Bone marrow (tissue), 2 donors: ENCODE measurements at places on chromosomes 4 and X.

- DNase-seq: no peak
These were observed 12.5 kb upstream of the IRAK1 start for GRCh38 chrX:154032160-154032559.

- no peak for DNase-seq
These were observed 467 bp downstream of the HSD17B11 start for GRCh38 chr4:87390551-87390890.

DNA sequence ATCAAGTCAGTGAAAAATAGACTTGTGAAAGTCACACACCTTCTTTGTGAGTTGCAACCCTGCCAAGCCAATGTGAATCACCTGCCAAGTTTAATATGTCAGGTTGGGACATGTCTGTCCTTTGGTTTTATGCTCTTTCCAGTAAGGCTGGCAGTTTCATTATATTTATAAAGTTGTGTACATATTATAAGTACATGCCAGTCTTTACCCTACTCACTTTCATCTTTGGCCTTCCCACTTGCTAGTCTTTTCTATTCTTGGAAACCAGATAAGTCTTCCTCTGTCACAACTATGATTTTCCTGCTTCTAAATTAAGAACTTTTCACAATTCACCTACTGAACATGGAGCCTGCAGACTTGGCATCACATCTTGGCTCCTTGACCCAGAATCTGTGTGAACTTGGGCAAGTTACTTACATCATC lies 680.7 kb upstream of the BOD1L1 start:
- DNase-seq: no peak

GRCh38 chr4:107712236-107712635 lies 7.8 kb downstream of the PAPSS1 start:
- no peak for DNase-seq

DNA sequence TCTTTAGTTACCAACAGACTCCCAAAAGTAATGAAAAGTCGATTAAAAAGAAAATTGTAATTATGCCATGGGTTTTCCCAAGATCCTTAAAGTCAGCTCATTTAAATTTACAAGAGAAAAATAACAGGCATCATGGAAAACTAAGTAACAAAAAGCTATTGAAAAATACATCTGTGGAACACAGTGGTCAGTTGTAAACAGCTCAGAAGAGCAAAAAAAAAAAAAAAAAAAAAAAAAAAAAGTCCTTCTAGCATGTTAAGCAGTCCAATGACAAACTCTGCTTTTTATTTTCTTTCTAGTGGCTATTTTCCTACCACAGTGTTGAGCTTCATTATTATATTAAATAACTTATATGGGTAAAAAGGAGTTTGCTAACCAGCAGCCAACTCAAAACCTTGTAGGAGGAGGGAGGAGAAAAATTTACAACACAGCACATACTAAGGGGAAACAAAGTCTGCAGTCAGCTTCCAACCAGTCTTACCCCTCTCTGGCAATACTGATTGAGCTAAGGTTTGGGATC lies 44.9 kb downstream of the RASGEF1B start:
- DNase-seq: no peak

GRCh38 chr4:67130411-67130810 lies 414.9 kb downstream of the CENPC start:
- DNase-seq: no peak
